ENCODE measurements at places on chromosomes 2 and 18.
A peak's percentile ranks its signal among the peaks of the same experiment; 100 is the strongest.

GRCh38 chr18:50558157-50558556 lies 1.7 kb upstream of the MAPK4 start:
- H3K4me3 ChIP-seq = no peak overlapping the region
- peaks cover 66% of the 10 kb centered on the region for H3K27me3 ChIP-seq
- no peaks in the 10 kb centered on the region for H3K4me1 ChIP-seq
- no peaks in the 10 kb centered on the region for H3K36me3 ChIP-seq

- H3K4me1 ChIP-seq = peaks cover 2% of the 10 kb centered on the region
- DNase-seq = no peak
- H3K27me3 ChIP-seq = peaks cover 39% of the 10 kb centered on the region
- H3K27ac ChIP-seq = no peak overlapping the region
- H3K36me3 ChIP-seq = no peaks in the 10 kb centered on the region
Measured at GRCh38 chr2:130837811-130838565, 1.3 kb downstream of the ARHGEF4 start.

DNA sequence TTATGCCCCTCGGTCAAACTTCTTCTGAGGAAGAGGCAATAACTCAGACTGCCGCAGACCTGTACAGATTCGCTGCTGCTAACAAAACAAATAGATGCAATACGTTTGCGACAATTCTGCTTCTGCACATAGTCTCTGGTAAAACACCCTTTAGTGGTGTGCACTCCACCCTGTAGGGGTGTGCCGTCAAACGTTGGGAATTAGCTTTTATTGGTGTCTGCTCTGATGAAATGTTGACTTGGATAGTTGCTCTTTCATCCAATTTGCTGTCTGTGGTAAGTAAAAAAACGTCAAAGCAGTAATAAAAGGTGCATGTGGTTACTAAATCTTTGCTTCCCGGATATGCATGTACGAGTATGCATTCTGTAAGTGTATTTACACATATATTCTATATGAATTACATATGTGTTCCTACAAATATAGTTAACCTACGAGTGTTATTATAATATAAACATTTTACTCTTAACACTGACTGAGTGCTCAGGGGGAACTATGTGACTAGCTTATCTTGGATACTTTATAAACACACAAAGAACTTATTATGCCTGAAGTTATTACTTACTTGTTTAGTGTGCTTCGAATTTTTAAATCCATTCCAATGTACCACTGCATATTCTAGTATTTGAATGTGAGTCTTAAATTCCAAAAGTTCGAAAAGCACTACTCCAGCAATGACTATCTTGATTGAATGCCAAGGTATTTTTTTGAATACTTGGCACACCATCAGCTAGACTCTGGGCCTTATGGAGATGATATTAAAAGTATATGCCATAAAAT lies 610.2 kb downstream of the ZEB2 start:
- DNase-seq = no peak
- no peak overlapping the region for H3K4me3 ChIP-seq

- no peak for DNase-seq
- no peaks in the 10 kb centered on the region for H3K36me3 ChIP-seq
- no peak overlapping the region for H3K27ac ChIP-seq
Measured at GRCh38 chr2:156891609-156892008, 365.9 kb upstream of the GALNT5 start.

DNA sequence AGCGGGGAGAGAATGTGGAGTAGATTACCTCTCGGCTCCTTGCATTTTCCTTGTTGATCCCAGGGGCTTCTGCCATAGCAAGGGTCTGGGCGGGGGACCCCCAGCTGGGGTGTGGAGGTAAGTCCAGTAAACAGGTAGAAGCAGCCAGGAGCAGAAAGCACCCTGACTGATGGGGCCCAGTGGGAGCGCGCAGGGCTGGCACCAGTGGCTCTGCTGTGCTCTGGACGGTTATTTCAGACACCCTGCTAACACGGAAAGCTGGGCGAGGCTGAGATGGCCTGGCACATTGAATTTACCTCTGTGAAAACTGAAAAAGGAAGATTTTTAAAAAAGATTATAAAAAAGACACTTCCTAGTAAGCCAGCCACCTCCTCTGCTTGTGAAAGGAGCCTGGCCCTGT lies 109.6 kb upstream of the STPG4 start:
- H3K4me1 ChIP-seq = no peaks in the 10 kb centered on the region
- DNase-seq = no peak
- H3K27ac ChIP-seq = no peak overlapping the region
- no peaks in the 10 kb centered on the region for H3K36me3 ChIP-seq
- H3K27me3 ChIP-seq = peaks cover 2% of the 10 kb centered on the region

- no peaks in the 10 kb centered on the region for H3K36me3 ChIP-seq
- no peak for DNase-seq
- no peaks in the 10 kb centered on the region for H3K4me1 ChIP-seq
Measured at GRCh38 chr2:11598228-11598731, 64.4 kb downstream of the GREB1 start.

DNA sequence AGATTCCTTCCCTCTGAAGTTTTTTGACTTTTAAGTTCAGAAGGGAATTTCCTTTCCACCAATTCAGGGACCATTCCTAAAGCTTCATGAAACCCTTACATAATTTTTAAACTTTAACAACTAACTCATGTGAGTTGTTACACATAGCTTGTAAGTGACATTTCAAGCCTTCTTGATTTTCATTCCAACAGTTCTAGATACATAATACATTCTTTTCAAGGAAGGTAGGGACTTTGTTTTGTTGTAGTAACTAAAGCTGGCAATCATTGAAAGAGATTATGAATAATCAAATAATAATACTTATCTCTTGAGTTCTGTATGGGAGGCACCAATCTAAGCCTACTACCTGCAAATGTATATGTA lies 45.4 kb downstream of the SETBP1 start:
- peak overlapping the region; percentile 69 for H3K27ac ChIP-seq
- H3K36me3 ChIP-seq = peaks cover 18% of the 10 kb centered on the region
- DNase-seq = no peak
- peak overlapping the region; percentile 43 for H3K4me3 ChIP-seq

GRCh38 chr2:194698012-194698411 lies 959.0 kb upstream of the SLC39A10 start:
- no peak overlapping the region for H3K4me3 ChIP-seq
- no peak for DNase-seq
- no peaks in the 10 kb centered on the region for H3K36me3 ChIP-seq
- H3K4me1 ChIP-seq = no peaks in the 10 kb centered on the region
- H3K27ac ChIP-seq = no peak overlapping the region

DNA sequence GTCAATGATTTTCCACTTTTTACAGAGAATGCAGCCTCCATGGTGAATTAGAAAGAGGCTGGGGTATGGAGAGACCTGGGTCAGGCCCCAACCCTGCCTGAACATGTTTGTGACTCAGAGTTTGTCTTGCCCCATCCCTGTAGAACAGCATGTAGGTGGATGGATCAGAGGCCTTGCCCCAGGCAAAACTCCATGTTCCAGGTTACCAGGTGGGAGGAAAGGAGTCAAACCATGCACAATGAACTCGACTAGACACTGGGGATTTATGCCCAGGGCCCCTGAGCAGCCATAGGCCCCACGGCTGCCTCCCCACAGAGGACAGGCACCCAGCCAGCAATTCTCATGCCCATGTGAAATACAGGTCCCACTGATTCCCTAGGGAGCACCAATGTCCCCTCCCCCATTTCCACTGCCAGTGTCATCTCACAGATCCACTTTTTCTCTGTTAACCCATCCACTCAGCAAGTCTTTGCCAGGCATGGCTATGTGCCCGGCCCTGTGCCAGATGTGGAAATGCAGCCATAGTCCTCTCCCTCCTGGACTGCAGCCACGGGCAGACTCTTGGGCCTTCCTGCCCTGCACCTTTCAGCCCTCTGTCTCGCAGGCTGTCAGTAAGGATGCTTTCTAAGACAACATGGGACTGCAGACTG lies 737.8 kb upstream of the HS6ST1 start:
- H3K27me3 ChIP-seq = no peaks in the 10 kb centered on the region
- H3K4me3 ChIP-seq = no peak overlapping the region
- H3K27ac ChIP-seq = no peak overlapping the region

- H3K27ac ChIP-seq = peak overlapping the region; percentile 39
- peak overlapping the region; percentile 7 for H3K4me3 ChIP-seq
- no peaks in the 10 kb centered on the region for H3K36me3 ChIP-seq
- H3K4me1 ChIP-seq = peaks cover 8% of the 10 kb centered on the region
- H3K27me3 ChIP-seq = no peaks in the 10 kb centered on the region
- peak; percentile 33 for DNase-seq
Measured at GRCh38 chr2:64260817-64261216, 116.6 kb upstream of the PELI1 start.

DNA sequence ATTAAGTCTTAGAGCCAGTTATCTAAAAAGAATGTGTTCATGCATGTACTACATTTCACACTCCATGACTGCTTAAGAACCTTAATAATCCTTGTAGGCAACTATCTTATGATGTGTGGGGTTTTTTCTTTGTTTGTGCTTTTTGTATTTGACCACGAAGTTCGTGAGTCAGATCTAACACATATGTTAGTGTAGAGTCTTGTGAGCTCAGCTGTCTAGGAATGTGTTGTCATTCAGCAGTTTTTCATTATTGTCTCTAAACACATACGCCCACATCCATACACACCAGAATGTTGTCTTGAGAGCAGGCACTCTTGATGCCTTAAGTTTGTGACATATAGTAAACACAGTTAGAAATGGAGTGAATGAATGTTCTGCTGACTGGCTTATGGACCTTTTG lies 38.4 kb downstream of the CAB39 start:
- peak overlapping the region; percentile 0 for H3K27ac ChIP-seq
- no peak overlapping the region for H3K4me3 ChIP-seq
- peaks cover 69% of the 10 kb centered on the region for H3K4me1 ChIP-seq
- H3K36me3 ChIP-seq = peaks cover 71% of the 10 kb centered on the region

- H3K4me3 ChIP-seq = no peak overlapping the region
- H3K27me3 ChIP-seq = no peaks in the 10 kb centered on the region
- no peak for DNase-seq
- no peaks in the 10 kb centered on the region for H3K36me3 ChIP-seq
- no peaks in the 10 kb centered on the region for H3K4me1 ChIP-seq
- H3K27ac ChIP-seq = no peak overlapping the region
Measured at GRCh38 chr2:4110273-4110672, 406.9 kb downstream of the DCDC2C start.
